ENCODE measurements at places on chromosomes 1 and 21.

DNA sequence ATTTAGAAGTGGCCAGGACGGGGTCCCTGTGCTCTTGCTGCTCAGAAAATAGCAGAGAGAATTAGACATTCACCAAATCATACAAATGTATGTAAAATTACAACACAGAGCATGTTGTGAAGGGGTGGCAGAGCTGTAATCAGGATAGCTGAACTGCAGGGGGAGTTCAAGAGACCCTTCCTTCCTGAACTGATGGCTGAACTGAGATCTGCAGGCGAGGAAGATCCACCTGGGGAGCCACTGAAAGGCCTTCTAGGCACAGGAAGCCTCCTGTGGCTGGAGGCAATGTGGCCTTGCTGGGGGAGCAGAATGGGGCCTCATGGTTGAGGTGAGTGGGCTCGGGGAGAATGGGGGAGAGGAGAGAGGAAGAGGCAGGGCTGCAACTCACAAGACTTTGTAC is 216.5 kb downstream of the PRDM2 start:
- no peak for DNase-seq

DNA sequence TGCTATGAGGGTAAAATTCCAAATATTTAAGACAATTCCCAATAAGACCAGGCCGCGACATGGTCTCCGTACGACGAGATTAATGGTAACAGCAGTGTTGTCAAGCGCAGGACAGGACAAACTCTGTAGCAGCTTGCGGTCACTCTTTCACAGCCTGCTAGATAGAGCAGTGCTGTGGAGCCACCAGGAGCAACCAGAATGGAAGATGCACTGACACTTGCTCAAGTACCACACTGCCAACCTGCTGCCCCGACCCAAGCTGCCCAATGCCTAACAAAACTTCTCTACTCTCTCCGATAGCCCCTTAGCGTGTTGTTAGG is 636 bp downstream of the WARS2 start:
- no peak for DNase-seq

DNA sequence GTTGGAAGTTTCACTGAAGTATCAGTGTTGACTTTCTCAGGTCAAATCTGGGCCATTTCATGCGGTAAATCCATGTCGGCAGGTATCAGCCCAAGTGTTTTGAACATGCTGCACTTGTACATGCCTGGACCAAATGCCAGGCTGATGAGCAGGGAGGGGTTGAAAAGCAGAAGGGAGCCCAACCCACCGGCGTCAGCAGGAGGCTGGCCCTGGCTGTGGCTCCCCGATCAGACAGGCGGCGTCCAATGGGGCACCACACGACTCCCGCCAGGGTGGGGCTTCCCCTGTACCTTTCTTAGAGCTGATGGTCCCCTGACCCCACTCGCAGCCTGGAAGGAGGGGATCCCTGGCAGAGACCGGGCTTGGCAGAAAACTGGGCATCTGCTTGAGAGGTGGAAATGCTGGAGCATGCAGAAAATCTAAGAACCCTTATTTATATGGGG is 540.0 kb downstream of the KIF26B start:
- no peak for DNase-seq

DNA sequence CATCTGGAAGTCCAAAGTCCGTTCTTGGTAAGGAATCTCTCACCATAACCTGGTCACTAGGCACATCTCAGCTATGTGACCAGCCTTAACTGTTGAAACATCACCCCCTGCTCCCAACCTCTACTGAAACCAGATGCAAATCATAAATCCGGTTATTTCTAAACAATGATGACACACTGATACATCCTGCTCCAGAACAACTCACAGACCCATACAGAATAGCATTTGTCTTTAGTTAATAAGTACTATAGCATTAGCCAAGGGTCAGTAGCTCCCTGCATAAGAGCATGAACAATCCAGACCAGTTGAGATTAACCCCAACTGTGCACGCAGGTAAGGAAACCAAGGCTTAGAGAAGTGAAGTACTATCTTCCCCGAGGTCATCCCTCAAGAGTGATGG is 38.0 kb upstream of the KCTD3 start:
- no peak for DNase-seq

- DNase-seq = no peak
Measured at GRCh38 chr1:198662821-198663220, 24.0 kb downstream of the PTPRC start.

All from endothelial cell of umbilical vein (primary cell).